NCI-H748 treated with DMSO at 0.1 percent for 48 hours (cell line): ENCODE measurements at places on chromosomes 2 and 18.

GRCh38 chr18:62073461-62074281 is 113.2 kb downstream of the PIGN start:
- no peak for DNase-seq

- DNase-seq: no peak
Observed at GRCh38 chr2:190782264-190782663, 98.4 kb upstream of the GLS start.

- DNase-seq: no peak
Observed at GRCh38 chr2:167177196-167177595, 288.9 kb downstream of the XIRP2 start.

DNA sequence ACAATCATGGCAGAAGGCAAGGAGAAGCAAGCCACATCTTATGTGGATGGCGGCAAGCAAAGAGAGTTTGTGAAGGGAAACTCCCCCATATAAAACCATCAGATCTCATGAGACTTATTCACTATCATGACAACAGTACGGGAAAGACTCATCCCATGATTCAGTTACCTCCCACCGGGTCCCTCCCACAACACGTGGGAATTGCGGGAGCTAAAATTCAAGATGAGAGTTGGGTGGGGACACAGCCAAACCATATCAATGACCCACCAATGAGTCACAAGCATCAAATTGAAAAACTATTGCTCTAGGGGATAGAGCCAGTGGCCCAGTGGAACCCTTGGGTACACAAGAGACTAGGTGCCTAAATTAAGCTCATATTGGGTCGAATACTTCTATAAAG is 157.4 kb downstream of the FBXO15 start:
- no peak for DNase-seq

- no peak for DNase-seq
Observed at GRCh38 chr2:9359463-9359862, 63.9 kb downstream of the ITGB1BP1 start.

DNA sequence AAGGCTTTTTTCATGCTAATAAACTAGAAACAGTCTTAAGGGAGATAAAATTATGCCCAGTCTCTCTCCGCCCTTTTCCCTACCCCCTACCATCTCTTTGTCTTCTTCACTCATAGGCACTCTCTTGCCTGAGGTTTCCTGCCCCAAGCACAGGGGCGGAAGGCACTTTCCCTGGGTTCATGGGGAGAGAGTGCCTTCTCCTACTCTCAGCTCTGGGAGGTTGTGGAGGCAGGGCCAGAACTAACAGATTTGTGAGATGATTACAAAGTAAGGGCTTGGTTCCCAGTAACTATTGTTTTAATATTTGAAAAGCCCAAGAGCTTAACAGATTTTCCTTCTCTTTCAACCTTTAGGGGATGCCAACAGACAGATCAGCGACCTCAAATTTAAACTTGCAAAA is 26.1 kb upstream of the RBM44 start:
- no peak for DNase-seq

DNA sequence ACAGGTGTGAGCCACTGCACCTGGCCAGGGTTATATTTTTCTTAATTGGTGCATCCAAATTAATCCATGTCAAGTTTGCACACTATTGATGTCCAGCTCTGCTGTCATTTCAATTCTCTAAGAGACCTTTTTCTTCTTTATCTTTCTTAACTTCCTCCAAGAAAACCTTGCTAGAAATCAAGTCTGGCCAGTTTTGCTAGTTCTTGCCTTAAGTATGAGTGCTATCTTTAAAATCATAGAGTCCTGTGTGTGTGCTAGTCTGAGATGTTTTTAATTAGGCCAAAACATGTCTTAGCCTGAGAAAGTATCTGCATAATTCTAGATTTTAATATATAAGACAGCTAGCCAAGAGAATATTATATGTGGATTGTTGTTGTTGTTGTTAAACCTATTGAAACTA is 56.2 kb upstream of the SLC39A10 start:
- DNase-seq: no peak

DNA sequence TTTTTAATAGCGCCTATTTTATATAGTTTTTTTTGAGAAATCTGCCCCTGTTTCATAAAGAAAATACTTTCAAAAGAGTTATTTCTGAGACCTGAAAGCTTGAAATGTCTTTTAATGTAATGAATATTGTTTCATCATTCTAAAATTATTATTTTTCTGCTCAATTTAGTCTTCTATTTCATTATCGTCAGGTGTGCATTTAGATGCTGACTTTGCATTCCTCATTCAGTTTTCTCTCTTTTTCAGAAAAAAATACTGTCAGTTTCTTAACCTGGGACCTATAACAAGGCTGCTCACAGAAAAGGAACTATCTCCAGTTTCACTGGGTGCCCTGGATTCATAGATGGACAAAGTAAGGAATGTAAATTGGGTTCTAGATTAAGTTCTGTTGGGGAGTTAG is 1631.7 kb downstream of the SUCLG1 start:
- no peak for DNase-seq
